ENCODE measurements at places on chromosomes 2 and 18.

- no peak for DNase-seq
Measured at GRCh38 chr2:47639467-47639866, 143.5 kb upstream of the MSH6 start.

- DNase-seq = no peak
Measured at GRCh38 chr2:23008440-23008839, 376.5 kb upstream of the KLHL29 start.

DNA sequence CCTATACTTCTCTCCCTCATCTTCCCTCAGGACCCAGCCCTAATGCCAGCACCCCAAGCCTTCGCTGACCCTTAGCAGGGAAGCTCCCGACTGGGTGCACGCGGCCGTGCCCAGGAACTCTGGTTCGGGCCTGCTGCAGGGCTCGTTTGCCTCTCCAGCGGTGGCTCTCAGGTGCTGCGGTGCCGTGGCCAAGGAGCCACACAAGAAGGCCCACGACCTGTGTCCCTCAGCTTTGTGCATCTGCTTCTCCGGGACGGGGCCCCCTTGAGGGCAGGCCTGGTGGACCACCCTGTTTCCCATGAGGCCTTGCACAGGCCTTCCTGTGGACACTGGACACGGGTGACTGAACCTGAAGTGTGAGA lies 17.7 kb downstream of the BOK start:
- DNase-seq = no peak

DNA sequence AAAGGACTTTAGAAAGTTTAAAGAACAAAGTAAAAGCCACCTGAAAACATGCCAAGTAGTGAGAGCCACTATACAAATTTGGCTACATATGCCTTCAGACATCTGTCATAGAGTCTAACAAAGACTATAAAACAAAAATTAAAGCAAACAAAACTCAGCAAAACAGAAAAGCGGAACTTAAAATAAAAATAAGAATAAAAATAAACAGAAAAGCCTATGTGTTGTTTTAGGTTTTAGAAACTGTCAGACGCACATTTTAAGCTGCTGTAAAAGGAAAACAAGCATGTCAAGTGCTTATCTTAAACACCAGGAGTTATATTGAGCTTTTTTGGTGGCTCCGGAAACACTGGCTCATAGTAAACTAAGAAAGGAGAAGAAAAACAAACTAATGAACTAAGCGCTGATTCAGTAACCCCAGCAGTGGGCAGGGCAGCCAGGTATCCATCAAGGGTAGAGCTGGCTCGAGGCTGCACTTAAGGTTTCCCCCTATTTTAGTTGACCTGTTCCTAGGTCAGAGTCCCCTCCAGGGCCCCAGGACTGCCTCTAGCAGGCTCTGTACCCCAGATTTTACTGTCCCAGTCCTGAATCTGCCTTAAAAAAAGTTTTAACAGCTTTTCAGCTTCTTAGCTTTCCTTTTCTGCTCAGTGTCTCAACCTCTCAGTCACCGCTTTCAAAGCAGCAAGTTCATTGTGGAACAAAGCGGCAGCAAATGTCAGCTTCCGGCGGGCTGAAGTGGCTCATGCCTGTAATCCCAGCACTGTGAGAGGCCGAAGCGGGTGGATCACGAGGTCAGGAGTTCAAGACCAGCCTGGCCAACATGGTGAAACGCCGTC lies 15.4 kb upstream of the RMC1 start:
- no peak for DNase-seq

GRCh38 chr2:99987160-99987559 lies 155.2 kb downstream of the AFF3 start:
- DNase-seq = no peak

- no peak for DNase-seq
Measured at GRCh38 chr2:74924463-74925265, 33.8 kb upstream of the POLE4 start.

DNA sequence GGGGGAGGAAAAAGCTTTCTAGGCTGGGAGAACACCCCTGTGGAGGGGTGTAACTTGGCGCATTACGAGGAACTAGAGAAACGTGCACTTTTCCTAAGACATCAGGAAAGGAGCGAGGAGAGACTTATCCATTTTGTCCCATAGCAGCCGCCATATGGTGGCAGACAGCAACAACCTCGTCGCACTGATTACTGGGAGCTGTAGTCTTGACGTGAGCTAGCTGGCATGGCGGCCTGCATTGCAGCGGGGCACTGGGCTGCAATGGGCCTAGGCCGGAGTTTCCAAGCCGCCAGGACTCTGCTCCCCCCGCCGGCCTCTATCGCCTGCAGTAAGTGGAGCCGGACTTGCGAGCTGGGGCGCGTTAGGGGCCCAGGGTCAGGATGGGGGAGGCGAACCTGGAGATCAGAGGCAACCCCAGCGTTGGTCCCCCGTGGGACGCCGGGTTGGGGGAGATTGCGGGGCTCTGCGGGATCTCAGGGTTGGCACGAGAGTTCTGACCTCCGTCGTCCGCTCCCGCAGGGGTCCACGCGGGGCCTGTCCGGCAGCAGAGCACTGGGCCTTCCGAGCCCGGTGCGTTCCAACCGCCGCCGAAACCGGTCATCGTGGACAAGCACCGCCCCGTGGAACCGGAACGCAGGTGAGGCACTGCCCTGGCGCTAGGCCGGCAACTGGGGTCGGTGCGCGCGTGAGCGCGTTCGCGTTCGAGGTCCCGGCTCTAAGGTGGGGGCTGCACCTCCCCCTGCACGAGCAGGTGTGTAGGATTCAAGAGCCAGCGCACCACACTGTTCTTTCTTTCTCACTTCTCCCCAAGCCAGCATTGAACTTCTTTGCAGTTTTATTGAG lies at the start of gene MRPL19:
MRPL19 (plus strand) TSS at position 201 of the 843 bp plus-strand sequence; CDS start at position 226, 25 bp downstream.
- DNase-seq = peak; percentile 65

DNA sequence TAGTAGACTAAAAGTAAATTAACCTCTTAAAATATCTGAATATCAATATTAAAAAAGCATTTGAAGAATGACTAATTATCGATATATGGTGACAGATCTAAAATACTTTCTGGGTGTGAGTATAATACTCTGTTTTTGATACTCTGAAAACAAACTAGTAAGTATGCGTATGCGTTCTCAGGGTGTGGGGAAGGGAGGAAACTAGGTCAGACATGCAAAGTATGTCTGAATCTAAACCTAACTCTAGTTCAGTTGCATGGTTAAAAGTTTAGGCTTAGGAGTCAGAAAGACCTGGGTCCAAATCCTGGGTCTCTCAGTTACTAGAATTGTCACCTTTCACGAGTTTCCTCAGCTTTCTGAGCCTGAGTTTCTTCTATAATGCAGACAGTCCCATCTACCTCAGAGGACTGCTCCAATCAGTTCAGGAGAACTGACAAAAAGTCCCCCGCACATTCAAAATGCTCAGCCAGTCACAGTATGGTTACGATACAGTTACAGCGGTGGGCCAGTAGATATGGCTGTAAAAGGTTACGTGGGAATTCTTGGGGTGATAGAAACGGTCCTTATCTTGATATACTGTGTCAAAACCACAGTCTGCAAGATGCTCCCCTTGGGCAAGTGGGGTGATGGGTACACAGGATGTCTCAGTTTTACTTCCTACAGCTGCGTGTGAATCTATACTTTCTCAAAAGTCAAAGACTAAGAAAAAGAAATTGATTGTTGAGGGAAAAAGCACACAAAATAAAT lies 29.2 kb downstream of the UNC50 start:
- no peak for DNase-seq

DNA sequence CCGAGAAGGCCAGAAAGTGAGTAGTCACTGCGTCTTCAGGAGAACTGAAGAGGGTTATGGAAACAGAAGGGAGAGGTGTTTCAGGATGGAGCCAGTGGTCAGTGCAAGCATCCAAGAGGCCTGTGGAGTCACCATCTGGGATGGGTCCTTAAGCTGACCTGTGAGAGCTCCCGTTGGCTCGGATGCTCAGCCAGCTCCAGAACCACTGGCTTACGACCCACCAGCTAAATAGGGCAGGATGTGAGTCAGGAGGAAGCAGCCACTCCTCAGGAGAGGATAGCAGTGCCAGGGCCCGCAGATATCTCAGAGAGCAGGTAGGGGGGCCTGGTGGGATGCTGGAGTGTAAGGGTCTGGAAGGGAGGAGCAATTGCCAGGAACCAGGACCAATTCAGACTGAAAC lies 63.1 kb upstream of the B3GNT7 start:
- DNase-seq = no peak

GRCh38 chr2:27627963-27628766 lies 647 bp downstream of the CCDC121 start:
- DNase-seq = peak; percentile 5

- no peak for DNase-seq
Measured at GRCh38 chr18:70368903-70369302, 80.1 kb downstream of the SOCS6 start.

DNA sequence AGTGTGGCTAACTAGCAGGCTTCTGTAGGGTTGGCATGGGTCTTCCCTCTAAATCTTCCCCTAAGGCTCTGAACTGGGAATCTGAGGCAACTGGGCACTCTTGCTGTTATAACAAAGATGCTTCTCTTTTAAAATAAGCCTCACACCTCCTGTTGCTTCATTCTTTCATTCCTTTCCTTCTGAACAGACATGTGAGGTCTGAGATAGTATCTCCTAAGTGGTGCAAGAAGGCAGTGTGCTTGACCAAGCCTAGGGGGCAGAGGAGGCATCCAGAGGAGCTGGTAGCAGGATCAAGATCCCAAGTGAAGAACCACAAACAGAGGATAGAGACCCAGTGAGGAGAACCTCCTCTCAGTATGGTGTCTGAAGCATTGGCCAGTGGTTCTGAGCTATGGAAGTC lies 90.9 kb downstream of the TTC27 start:
- no peak for DNase-seq

- DNase-seq = no peak
Measured at GRCh38 chr2:45897842-45898241, 246.4 kb downstream of the PRKCE start.

DNA sequence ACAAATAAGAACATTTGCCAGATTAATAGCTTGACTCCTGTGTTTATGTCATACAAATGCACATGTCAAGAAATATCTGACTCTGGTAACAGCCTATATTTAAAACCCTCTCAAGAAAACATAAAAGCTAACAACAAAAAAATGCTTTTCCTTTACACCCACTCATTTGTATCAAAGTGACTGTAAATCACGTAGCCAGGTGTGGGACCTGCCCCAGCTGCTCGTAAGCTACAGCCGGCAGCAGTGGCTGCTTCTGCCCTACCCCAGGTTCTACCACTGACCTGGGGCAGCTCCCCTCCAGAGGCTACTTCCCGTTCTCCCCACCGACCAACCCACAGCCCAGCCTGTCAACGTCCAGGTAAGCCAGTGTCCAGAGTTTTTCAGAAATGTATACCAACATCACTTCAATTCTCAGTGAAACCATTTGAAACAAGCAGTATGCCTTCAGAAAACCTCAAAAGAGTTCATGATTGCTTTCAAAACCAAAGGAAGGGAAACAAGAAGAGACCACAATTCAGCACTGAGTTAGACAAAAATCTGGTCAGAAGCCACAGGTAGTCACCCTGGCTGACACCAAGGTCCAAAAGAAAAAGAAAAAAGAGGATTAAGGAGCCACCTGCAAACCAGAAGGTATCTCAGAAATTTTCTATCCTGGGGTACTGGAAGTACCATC lies 40.4 kb downstream of the KIDINS220 start:
- peak; percentile 21 for DNase-seq
